ENCODE measurements at places on chromosomes 13 and 19.

DNA sequence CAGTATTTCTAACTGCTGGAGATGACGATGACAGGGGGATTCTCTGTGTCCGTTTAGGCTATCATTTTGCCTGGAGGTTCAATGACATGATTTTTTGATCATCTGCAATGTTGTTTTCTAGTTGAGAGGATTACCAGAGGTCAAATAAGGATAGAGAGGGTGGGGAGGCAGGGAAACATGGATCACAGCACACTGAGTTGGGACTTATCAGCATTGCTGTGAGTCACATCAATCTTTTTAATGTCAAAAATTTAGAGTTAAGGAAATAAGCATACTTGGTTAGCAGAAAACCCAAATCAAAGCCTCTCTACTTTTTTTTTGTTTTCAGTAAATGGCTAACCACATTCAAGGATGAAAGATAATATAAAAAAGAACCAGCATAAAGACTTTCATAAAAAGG, 43.0 kb upstream of the CSNK1A1L start:
- no peak for DNase-seq

- DNase-seq: no peak
Observed at GRCh38 chr13:26998292-26998691, 173.3 kb downstream of the USP12 start.

GRCh38 chr13:97228850-97229521, 6.9 kb downstream of the MBNL2 start:
- DNase-seq: no peak

GRCh38 chr19:5114727-5115126, 145.8 kb downstream of the KDM4B start:
- no peak for DNase-seq

DNA sequence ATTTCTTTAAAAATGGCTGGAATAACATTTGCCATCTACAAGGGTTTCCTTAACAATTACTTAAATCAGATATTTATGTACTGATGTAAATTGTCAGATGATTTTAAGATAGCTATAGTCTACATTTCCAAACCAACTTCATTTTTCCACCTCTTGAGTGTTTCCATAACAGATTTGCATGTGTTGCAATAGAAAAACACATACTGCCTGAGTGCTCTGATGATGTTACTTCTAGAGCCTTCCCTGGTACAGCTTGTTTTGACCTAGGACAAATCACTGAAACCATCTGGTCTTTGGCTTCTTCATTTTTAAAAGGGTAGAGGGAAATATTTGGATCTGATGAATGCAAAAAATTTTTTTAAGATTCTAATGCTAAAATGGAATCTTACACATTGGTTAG, 245.9 kb downstream of the PCDH9 start:
- no peak for DNase-seq

GRCh38 chr13:98994896-98995295, 17.0 kb upstream of the DOCK9 start:
- DNase-seq: peak; percentile 83

GRCh38 chr13:36945078-36945477, 25.0 kb upstream of the SMAD9 start:
- DNase-seq: no peak

- no peak for DNase-seq
Observed at GRCh38 chr19:43229315-43229714, 23.9 kb upstream of the PSG4 start.

DNA sequence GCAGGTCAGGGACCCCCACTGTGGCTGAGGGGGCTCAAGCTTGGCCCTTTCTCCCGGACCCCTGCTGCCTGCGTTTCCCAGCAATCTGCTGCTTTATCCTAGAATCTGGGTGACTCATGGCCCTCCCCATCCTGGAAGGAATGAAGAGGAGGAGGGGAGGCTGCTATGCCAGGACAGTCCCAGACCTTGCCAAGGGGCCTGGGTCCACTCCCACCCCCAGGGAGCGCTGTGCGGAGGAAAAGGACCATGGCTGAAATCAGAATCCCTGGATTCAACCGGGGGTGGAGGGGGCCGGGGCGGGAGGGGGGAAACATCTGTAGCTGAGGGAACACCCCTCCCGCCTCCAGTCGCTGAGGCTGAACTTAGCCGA, 20.5 kb downstream of the ZNF114 start:
- DNase-seq: no peak

All from stimulated activated naive CD4-positive, alpha-beta T cell (primary cell).